ENCODE measurements at places on chromosomes 3 and 15.

DNA sequence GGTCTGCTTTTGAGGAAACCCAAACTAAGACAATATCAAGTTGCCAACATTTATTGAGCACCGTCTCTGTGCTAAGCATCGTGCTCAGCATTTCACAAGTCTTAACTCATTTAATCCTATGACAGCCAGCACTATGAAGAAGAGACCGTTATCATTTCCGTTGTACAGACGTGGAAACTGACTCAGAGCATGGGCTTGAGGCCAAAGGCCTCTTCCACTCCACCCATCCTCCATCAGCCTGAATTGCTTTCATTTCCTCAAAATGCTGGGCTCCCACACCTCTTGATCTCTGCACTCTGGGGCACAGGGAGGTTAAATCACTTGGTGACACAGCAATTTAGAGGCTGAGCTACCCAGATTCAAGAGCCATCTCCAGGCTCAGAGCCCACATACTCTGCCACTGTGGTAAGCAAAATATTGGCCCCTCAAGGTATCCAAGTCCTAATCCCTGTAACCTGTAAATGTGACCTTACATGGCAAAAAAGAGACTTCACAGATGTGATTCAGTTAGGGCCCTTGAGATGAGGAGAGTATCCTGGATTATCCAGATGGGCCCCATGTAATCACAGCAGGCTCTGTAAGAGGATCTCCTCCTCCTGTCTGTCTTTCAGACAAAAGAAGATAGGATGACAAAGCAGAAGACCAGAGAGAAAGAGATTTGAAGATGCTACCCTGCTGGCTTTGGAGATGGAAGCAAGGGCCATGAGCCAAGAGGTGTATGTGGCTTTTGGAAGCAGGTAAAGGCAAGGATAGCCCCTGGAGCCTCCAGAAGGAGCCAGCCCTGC, 24.3 kb upstream of the FLNB start:
- DNase-seq = no peak

GRCh38 chr3:146664403-146664802, 59.3 kb upstream of the PLSCR5 start:
- DNase-seq = no peak

DNA sequence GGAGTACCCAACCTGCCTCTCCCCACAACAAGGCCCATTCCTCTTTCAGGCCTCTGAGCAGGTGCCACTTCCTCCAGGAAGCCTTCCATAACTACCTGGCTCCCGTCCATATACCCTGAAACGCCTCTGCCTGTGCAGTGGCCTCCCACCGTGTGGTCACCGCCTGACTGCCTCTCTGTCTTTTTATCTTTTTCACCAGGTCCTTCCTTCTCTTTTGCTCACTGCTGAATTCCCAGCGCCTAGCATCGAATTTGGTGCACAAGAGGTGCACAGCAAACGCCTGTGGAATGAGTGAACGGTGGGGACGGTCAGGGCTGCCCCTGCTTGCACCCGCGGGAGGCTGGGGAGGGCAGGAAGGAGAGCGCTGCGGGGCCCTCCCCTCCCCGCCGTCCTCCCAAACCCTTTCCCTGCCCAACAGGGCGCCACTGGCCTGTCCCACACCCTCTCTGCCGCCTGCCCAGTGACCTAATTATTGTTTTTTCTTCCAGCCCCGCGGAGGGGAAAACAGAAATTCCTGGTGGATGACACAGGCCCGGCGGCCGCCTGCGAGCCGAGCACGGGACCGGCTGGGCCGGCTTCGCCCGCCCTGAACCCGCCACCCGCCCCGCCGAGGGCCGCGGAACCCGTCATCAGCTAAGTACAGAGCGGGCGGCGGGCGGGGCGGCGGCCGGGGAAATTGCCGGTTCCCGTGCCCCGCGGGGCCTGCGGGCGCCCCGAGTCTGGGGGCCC, 140.1 kb downstream of the SMAD6 start:
- DNase-seq = peak; percentile 24

DNA sequence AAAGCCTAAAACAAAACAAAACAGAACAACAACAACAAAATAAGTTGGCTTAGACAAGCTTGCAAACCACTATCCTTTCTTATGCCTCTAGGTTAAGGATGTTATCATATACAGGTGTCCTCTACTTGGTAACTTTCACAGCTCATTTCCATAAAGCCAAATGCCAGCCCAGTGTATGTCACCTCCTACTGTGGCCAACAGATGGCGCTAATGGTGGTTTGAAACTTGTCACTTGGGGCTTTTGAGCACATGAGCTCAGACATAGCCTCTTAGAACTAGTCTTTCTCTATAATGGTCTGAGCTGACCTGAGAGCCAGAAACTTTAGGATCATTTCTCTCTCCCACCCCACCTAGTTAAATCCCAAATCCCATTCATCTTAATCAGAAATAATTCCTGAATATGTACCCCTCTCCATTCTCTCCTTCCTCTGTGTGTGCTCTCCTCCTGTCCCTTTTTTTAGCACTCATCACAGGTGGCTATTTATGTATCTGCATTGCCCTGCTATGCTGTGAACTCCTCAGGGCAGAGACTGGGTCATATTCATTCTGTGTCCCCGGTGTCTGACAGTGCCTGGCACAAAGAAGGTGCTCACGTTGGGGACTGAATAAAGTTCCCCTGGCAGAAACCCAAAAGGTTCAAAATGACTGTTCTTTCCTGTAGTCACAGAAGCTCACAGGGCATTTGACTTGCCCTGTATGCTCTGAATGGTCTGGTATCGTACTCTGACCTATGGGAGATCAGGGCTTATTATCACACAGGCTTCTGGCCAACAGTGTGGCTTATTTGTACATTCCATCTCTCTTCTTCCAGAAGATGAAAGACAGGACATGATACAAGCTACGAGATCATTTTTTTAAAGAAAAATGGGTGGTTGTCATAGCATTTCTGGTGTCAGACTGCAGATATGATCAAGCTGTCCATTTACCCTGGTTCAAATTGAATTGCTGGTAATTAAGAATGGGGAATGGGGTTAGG, 319.3 kb upstream of the AZI2 start:
- no peak for DNase-seq

DNA sequence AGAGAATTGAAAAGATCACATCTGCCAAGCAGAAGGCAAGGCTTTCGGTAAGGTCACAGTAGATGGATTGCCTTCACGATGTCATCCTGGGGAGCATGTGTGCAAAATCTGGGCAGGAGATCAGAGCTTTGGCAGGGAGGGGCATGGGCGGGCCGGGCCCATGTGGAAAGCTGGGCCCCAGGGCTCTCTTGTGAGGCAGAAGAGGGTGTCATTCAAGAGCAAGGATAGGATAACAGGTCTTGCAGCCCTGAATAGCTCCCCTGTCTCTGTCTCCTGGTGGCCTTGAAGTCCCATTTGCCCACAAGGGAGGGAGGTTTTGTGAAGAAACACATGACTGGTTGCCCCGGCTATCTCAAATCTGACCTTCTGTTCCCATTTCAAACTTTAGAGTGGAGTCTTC, 172.0 kb downstream of the OPA1 start:
- DNase-seq = no peak

- no peak for DNase-seq
Observed at GRCh38 chr3:110811050-110811449, 260.6 kb upstream of the NECTIN3 start.

DNA sequence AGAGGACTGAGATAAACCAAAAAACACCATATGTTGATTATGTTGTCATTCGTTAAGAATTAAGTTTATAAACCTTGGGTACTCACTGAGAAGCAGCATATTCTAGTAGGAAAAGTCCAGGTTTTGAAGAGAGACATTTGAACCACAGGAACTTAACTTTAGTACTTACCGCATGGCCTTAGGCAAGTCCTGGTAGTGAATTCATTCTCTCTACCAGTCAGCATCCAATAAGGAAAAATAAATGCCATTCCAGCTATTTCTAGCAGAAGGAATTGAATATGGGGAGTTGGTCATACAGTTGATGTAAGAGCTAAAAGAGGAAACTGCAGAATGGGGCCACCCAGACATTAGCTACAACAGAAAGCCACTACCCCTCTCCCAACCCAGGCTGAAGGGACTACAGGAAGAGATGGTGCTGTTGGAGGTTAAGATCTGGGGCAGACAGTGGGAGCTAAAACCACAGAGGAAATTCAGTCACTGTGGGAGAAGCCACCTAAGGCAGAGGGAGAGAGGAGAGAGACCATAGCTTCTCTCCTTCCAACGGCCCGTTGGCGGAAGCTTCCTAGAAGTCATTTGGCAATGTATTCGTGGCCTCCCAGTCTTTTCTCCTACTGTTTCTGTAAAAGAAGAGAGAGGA, 133.8 kb upstream of the RARB start:
- no peak for DNase-seq
